ENCODE measurements at places on chromosomes 16 and 17.

DNA sequence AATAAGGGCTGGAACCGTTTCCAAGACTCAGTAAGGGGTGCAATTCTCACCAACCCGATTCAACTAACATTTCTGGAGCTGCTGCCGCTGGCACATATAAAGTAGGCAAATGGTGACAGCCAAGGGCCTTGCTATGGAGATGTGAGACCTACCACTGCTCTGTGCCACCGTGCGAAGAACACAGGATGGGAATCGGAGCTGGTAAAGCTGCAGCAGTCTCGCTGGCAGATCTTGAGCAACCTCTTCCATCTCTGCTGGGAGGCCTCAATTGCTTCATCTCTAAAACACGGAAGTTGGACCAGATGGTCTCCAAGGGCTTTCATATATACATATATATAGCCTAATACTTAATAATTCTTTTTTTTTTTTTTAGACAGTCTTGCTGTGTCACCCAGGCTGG is 128.9 kb upstream of the RCVRN start:
- no peak for DNase-seq

- DNase-seq = no peak
Measured at GRCh38 chr17:34254146-34254545, 939 bp upstream of the CCL2 start.

DNA sequence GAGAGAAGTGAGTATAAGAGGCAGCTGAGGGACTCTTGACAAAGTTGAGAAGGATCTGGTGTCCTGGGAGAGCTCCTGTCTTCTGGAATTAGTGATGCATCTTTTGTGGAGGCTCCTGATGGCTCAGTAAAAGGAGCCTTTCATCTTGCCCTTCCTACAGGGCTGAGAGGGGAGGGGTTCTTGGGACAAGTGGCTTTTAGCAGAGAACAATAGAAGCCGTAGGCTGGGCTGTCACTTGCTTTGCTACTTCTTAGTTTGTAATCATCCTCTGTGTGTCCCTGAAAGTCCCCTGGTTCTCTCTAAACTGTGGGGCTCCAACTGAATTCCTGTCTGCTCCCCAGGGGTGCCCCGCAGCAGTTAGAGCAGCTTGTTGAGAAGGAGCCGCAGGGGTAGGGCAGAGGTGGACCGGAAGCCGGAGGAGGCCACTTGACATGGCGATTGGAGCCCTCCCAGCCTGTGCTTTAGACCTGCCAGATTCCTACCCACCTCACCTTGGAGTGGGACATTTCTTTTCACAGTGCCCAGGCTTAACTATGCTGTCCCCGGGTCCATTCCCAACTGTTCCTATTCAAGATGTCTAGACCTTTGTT is 85.1 kb downstream of the PRKCA start:
- no peak for DNase-seq

DNA sequence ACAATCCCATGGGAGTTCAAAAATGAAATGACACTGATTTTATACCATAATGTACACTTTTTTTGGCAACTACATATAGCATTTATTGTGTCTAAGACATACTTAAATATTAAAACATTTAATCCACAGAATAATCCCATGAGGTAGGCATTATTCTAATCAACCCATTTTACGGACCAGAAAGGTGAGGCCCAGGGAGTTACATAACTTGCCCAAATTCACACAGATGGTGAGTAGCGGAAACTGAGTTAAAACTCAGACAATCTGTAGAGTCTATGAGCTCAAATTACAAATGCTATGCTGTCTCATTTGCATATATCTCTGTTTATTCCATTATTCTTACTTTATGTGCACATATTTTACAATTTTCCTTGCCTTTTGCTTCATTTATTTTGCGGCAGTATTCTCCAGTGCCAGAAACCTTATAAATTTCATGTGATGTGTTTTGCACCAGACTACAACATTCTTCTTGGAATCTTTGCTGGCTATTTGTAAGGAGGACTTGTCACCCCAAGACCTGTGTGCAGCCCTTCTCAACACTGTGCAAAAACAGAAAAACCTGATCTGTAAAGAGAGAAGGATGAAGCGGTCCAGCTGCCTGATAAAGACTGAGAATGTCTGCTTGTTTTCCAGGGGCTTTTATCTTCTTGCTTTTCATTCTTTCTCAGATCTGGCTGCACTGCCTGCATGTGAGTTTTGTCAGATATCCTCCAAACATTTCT is 2.3 kb upstream of the ABCA9 start:
- no peak for DNase-seq

- DNase-seq = no peak
Measured at GRCh38 chr16:84382396-84382795, 14.1 kb downstream of the ATP2C2 start.

DNA sequence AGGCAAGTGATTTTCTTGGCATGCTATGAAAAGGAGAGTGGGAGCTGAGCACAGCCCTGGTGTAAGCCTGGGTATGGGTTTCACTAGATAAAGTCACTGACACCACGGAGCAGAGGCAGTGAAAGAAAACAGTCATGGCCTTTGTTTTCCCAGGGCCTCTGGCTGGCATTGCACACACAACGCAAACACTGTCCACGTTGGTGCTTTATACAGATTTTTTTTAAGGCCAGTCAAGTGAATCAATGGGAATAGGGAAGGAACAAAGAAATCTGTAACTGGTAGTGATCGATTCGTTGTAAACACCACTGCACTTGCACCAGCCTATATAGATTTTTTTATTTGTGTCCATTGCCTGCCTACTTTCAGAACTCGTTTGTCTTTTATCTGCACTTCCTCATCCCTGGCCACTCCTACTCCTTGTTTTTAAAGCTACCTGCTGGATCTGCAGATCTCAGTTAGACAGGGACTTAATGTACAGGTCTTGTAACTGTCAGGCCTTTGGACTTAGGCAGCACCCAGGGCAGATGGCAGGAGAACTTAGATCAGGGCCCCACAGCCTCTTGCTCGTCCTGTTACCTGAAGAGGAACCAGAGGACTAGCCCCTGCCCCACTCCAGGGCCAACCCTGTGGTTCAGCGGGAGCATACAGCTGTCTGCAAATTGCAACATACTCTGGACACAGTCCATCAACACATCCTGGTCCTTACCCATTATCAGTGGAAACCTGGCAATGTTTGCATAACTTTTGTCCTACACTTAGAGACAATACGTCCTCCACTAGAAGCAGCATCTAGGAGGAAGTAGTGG is 10.6 kb upstream of the TMIGD1 start:
- DNase-seq = no peak

GRCh38 chr16:84404936-84405639 is 36.8 kb downstream of the ATP2C2 start:
- no peak for DNase-seq

DNA sequence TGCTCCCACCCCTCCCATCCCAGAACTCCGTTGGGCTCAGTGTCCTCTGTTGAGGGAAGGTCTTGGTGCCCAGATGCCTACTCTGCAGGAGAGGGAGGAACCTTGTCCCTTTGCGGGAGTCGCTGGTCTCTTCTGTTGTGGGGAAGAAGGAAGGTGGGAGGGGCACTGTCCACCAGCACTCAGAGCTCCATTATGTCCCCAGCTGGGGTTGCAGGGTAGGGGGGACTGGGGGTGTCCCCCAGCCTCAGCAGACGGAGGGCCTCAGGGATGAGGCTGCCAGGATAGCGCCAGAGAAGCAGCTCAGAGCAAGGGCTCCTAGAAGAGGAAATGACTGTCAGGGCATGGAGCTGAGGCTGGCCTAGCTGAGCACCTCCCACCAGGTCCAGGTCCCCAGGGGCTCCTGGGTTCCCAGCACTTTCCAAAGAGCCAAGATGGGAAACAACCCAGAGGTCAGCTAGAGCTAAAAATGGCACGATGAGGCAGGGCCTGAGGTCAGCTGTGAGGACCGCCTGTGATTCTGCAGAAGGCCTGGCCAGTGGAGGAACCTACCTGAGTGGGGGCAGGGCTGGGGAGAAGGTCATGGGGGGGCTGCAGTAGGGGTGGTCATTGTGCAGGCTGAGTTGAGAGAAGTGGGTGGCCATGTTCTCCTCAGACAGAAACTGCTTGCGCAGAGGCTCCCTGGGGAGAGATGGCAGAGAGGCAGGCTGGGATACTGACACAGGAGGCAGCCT is 893 bp downstream of the HCFC1R1 start:
- peak; percentile 64 for DNase-seq

DNA sequence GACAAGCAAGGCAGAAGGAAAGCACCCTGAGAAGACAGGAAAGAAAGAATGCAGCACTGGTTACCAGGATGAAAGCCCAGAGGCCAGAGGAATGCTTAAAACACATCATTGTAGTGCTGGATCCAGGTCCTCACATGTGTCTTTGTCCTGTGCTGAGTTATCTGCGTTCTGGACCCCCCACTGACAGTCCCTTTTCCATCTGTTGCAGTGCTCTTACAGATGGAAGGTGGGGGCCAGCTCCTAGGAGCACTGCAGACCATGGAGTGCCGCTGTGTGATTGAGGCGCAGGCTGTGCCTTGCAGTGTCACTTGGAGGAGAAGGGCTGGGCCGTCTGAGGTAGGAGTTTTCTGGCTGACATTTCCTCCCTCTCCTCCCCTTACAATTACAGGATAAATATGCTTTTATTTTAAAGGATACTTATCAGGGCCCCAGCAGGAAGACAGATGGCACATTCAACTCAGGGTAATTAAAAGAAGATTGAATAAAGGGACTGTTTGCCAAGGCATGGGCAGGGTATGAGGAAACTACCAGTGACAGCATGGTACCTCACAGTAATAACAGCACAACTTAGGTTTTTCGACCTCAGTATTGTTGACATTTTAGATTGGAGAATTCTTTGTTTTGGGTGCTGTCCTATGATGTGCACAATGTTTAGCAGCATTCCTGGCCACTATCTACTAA is 3.0 kb downstream of the EME1 start:
- no peak for DNase-seq

Measured in activated T-cell treated with anti-CD3 and anti-CD28 coated beads, Interleukin-2, amount 50 U/mL, for 48 hours (primary cell).